Activated naive CD4-positive, alpha-beta T cell (primary cell): ENCODE measurements at places on chromosomes 3 and 15.

DNA sequence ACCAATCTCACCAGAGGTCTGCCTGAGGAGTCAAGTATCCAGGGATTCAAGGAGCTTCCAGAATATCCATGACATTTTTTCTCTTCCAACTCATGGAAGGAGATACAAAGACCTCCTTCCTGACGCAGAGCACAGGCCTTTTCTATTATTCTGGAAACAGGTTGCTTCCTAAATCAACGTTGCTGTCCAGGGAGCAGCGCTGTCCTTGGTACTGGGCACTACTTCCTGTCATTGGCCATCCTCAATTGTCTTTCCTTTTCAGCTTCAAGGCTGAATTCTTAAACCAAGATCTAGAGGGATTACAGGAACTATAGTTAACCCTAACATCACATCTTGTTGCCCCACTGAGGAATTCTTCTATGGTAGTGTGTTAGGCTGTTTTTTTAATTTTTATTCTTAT is 50.4 kb upstream of the TBC1D21 start:
- DNase-seq = no peak

DNA sequence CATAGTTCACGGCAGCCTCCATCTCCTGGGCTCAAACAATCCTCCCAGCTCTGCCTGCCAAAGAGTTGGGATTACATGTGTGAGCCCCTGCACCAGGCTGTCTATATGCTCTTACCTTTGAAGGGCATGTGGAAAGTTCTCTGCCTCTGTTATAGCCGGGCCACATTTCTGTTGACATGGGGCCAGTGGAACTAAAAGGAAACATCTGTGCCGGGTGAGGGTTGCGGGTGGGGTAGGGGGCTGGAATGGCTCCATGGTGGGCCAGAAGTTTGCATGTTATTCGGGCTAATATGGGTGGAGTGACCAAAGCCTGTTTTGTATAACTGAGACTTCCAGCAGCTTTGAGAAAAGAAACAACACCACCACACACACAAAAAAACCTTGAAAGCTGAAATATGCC is 8.3 kb upstream of the CLEC3B start:
- DNase-seq = no peak

- DNase-seq = no peak
Measured at GRCh38 chr3:122405015-122405414, 10.8 kb downstream of the WDR5B start.

GRCh38 chr3:55235416-55235815 is 251.7 kb downstream of the WNT5A start:
- no peak for DNase-seq
